ENCODE measurements at places on chromosomes 12 and 14. TPM values are rescaled to one million over a fixed set of nuclear protein-coding genes. Genes with fewer than 3 reads are reported as not detected.

TPPP2 gene
- not detected for total RNA-seq

PRB2 gene
- not detected for total RNA-seq

KCNMB4 gene
- 0.34 TPM for total RNA-seq

GRCh38 chr12:13864081-13864673, 117.2 kb downstream of the GRIN2B start:
- DNase-seq = peak; percentile 14

DNA sequence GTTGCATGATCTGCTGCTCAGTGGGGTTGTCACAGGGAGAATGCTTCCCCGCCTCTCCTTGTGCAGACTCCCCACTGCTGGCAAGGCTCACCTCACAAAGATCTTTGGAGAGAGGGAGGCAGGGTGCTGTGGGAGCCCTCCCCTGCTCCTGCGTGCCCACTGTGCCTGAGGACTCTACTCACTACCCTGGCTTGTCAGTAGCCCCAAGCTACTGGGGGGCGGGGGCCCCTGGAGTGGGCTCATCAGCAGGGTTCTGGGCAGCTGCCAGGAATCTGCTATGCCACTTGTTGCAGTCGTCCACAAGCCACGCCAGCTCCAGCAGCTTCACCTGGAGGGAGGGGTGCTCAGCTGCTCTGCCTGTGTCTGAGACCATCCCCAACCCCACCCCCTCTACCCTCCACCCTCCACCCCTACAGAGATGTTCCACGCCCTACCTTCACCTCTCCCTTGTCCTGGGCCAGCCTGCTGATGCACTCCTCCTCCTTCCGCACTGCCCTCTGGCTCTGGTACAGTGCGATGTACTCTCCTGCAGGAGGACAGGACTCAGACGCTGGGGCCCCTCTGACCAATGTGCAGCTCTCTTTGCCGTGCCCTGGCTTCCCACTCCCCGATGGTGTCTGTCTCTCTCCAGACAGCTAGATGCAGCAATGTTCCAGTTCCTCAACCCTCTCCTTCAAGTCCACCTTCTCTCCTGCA, 14.2 kb upstream of the BLTP3B start:
- DNase-seq = no peak

DNA sequence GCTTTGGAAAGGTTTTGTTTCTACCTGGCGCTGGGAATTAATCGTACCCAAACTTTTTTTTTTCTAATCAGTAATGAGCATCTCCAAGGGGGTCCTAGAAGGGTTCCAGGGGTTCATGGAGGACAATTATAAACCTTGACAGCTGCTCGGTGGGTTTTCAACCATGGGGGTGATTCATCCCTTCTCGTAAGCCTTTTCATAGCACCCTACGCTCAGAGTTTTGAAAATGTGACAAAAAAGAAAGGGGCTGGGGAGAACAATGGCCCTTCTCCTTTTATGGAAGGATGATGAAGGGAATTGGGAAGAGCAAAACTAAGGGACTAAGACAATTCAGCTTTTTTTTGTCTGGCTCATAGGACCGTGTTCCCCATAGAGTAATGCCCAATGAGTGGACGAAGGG, 196.7 kb downstream of the ZFP36L1 start:
- DNase-seq = no peak

- no peak for DNase-seq
These were observed 6.8 kb upstream of the NR4A1 start for GRCh38 chr12:52044292-52044983.

DNA sequence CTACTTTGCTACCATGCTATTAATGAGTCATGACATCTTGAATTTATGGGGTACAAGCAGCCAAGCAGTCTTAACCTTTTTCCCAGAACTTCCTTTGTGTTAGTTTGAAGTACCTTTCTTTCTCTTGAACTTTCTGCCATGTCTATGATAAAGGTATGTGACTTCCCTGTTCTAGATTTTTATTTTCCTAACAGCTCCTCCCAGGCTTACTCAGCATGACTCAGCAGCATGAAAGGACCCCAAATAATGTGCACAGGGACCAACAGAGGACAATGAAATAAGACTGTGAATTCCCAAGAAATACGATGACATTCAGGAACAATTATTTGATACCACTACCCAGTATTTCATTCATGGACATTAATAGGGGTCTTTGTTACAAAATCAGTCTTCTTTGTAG, 60.0 kb downstream of the TTC6 start:
- no peak for DNase-seq

DNA sequence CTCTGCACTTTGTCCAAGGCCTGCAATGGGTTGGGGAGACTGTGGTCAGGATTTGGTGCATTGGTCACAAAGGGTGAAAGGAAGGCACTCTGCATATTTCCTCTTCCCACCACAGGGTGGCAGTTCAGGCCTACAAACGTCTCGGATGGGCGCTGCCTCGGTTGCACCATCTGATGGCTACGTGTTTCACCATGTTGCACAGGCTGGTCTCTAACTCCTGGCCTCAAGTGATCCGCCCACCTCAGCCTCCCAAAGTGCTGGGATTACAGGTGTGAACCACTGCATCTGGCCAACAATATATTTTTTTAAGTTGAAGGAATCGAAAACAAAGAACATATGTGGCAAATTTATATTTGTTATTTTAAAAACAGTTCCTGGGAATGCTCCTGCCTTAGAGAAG, 35.1 kb downstream of the TMBIM6 start:
- DNase-seq = peak; percentile 41

GRCh38 chr14:73997944-73998447, 21.1 kb downstream of the ENTPD5 start:
- DNase-seq = no peak

DNA sequence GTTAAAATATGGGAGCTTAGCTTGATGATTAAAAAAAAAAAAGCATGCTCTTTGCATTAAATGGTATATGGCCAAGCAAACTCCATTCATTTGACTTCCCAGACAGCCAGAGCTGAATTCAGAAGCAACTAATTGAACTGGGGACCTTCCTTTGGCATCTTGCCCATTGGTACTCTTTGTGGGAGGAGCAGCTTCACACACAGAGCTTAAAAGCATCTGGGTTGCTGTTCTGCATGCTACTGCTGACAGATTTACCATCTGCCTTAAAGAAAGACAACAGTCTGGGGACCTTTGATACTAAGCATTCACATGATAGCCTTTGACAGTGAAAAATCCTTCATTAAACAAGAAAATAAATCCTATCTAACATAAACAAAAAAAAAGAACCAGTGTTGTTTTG, 977.9 kb downstream of the TMTC2 start:
- no peak for DNase-seq

GRCh38 chr12:18158774-18159557, 69.0 kb upstream of the RERGL start:
- DNase-seq = no peak

- no peak for DNase-seq
These were observed 426.9 kb upstream of the MIS18BP1 start for GRCh38 chr14:45679853-45680252.

All from activated T-cell treated with anti-CD3 and anti-CD28 coated beads, Interleukin-2, amount 50 U/mL, for 4 hours (primary cell).